ENCODE measurements at places on chromosomes 1 and 21. TPM values are rescaled to one million over a fixed set of nuclear protein-coding genes. Genes with fewer than 3 reads are reported as not detected.

DNA sequence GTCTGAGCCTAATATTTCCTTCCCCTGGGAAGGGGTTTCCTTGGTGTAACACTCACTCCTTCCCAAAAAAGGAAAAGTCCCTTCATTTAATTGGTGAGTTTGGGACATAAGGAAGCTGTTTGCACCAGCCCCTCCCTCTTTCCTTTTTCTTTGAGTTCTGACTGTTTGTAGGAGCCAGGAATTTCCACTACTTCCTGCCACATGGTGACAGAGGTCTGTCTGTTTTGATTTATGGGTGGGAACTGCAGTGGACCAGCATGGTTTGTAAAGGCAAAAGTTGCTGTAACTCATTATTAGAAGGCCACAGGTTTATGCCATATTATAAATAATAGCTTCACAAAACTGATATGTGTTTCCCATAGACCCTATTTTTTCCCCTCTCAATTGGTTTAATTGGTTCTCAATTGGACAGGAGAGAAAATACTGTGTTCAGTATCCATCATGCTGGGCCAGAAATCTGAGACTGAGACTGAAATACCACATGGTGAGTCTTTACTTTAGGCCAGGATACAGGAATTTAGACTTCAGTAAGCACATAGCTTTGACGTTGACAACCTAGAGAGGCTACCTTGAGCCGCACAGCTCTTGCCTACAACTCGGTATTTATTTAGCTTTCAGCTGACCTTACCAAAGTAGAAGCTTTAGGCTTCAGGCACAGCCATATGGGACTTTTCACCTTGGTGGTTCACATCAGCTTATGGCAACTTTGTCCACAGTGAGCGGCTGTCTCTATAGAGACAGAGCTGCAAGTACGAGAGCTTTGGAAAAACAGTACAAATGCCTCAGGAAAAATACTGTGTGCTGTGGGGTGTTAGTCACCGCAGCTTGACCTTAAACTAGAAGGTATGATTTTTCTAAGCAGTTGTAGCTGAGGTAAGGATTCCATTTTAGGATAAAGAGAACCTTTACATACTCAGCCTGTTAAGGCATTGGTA, 40.0 kb upstream of the RGS7 start:
- H3K4me3 ChIP-seq = no peak overlapping the region
- H3K4me1 ChIP-seq = no peaks in the 10 kb centered on the region
- H3K27ac ChIP-seq = no peak overlapping the region
- H3K27me3 ChIP-seq = no peaks in the 10 kb centered on the region
- H3K36me3 ChIP-seq = no peaks in the 10 kb centered on the region
- no peak for DNase-seq

The NCDN gene
- 9.3 TPM for total RNA-seq

DNA sequence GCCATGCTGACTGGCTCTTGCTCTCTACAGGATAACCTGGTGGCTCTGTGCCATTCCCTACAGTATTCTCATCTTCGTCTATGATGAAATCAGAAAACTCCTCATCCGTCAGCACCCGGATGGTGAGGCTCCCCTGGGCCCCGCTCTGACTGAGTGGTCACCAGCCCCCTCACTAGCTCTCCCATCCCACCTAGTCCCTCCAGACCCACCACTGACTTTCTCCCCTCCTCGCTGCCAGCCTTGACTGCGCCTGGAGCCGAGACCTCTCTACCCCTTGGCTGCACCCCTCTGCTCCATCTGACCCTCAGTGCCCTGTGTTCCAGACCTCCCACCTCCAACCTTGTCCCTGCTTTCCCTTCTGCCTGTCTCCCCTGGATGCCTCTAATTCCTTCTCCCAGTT, 4.1 kb upstream of the CASQ1 start:
- H3K27me3 ChIP-seq = peaks cover 18% of the 10 kb centered on the region
- H3K36me3 ChIP-seq = no peaks in the 10 kb centered on the region
- DNase-seq = no peak
- H3K27ac ChIP-seq = no peak overlapping the region

The TBX19 gene
- total RNA-seq = 0.31 TPM

The MASP2 gene
- total RNA-seq = 3.7 TPM

DNA sequence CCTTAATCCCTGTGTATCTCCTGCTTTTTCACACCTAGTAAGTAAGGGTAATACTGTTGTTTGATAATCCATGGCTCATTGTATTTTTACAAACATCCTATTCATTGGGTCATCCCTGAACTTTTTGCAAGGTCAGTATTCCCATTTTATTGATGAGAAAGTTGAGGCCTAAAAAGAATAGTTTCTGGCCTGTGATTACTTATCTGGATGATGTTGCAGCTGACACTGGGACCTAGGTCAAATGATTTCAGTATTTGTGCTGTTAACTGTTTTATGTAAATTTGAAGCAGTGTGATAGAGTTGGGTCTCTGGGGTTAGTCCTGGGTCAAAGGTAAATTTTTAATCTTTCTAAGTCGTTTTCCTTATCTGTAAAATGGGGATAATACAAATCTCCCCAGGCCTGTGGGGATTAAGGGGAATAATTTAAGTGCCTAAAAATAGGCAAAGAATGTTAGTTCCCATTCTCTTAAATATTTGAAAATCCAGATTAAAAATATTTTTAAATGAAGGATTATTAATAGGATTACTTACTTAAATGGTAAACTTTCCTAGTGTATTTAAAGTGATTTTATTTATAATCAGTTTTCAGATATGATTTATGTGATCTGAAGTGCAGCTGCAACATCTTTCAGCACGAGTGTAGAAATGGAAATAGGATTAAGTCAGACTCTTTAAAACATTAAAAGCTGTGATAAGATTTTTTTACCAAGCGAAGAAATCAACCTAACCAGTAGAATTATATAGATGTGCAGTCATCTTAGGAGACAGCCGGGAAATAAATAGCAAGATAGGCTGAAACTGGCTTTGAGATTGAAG, 4.3 kb downstream of the PPP2R5A start:
- H3K27me3 ChIP-seq = no peaks in the 10 kb centered on the region
- H3K4me3 ChIP-seq = peak overlapping the region; percentile 6
- no peak for DNase-seq
- no peaks in the 10 kb centered on the region for H3K36me3 ChIP-seq
- peaks cover 62% of the 10 kb centered on the region for H3K4me1 ChIP-seq

DNA sequence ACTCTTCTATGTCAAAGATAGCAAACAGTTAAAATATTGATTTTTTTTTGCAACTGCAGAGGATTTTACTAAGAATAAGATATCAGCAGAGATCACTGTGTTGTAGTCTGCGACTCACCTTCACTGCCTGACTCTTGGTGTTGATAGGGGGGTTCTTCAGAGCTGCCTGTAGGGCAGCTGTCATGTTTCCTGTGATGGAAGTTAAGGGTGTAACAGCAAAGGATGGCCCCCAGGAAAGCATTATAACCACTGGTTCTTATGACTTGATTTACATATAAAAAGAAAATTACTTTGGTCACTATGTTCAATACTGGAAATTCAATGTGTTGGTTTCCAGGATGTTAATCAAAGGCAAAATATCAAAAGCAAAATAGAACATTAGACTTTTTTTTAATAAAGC, 2.6 kb downstream of the ARPC5 start:
- H3K4me3 ChIP-seq = peak overlapping the region; percentile 36
- no peaks in the 10 kb centered on the region for H3K27me3 ChIP-seq
- H3K36me3 ChIP-seq = peaks cover 22% of the 10 kb centered on the region
- DNase-seq = no peak
- H3K27ac ChIP-seq = peak overlapping the region; percentile 84

DNA sequence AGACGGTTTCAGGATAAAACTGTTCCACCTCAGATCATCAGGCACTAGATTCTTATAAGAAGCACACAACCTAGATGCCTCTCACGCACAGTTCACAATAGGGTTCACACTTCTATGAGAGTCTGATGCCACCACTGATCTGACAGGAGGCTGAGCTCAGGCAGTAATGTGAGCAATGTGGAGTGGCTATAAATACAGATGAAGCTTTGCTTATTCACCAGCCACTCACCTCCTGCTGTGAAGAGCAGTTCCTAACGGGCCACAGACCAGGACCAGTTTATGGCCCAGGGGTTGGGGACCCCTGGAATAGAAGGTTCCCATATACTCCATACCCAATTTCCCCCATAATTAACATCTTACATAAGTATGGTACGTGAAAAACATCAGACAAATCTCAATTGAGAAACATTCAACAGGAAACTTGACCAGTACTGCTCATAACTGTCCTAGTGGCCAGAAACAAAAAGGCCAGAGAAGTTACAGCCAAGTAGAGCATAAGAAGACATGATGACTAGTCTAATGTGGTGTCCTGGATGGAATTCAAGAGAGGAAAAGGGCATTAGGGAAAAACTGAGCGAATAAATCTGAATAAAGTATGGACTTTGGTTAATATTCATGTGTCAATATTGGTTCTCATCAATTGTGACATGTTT, 24.7 kb upstream of the IGSF5 start:
- H3K27me3 ChIP-seq = no peaks in the 10 kb centered on the region
- H3K27ac ChIP-seq = no peak overlapping the region
- DNase-seq = no peak
- no peak overlapping the region for H3K4me3 ChIP-seq

The RAB42 gene
- 10.4 TPM for total RNA-seq

DNA sequence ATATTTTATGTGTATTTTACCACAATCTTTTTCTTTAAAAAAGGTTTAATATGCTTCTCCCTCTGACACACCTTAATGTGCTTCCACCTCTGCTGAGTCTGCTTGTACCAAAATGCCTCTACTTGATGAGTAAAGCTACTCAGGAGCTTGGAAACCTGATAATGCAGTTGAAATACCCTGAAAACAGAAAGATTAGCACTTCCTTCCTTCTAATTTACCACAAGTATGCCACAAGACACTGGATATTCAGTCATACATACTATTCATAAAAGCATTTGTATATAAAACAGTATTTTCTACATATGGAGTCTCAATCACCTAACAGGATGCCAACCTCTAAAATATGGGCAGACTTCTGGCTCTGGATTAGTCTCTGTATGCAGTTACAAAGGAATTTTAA, 55.0 kb downstream of the SLC35D1 start:
- H3K4me3 ChIP-seq = no peak overlapping the region
- H3K27me3 ChIP-seq = no peaks in the 10 kb centered on the region
- peaks cover 9% of the 10 kb centered on the region for H3K4me1 ChIP-seq
- H3K27ac ChIP-seq = no peak overlapping the region

DNA sequence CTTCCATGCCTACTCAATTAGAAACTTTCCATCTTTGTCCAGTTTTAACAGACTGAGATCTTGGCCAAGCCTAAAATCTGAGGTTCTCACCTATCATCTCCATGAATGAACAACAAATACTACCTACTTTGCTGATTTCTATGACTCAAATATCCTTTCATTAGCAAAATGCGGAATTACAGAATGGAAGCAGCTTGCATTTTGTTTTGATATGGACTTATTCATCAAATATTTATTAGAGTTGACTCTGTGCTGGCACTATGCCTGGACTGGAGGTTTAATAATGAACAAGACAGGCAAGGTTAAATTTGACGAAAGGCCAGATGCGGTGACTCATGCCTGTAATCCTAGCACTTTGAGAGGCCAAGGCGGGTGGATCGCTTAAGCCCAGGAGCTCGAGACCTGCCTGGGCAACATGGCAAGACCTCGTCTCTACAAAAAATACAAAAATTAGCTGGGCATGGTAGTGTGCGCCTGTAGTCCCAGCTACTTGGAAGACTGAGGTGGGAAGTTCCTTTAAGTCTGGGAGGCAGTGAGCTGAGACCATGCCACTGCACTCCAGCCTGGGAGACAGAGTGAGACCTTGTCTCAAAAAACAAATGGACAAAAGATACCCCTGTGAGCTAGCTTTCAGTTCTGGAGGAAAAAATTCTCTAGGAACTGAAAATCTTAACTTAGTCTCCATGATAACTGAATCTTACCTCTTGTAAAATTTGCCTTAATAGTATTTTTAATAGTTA, 29.4 kb upstream of the SOD1 start:
- peak; percentile 3 for DNase-seq
- no peak overlapping the region for H3K27ac ChIP-seq
- no peaks in the 10 kb centered on the region for H3K27me3 ChIP-seq
- no peaks in the 10 kb centered on the region for H3K36me3 ChIP-seq
- peaks cover 2% of the 10 kb centered on the region for H3K4me1 ChIP-seq

GRCh38 chr1:115218034-115218405, 120.0 kb downstream of the NGF start:
- H3K36me3 ChIP-seq = no peaks in the 10 kb centered on the region
- no peak overlapping the region for H3K27ac ChIP-seq
- H3K27me3 ChIP-seq = no peaks in the 10 kb centered on the region
- no peak overlapping the region for H3K4me3 ChIP-seq
- no peak for DNase-seq
- no peaks in the 10 kb centered on the region for H3K4me1 ChIP-seq

DNA sequence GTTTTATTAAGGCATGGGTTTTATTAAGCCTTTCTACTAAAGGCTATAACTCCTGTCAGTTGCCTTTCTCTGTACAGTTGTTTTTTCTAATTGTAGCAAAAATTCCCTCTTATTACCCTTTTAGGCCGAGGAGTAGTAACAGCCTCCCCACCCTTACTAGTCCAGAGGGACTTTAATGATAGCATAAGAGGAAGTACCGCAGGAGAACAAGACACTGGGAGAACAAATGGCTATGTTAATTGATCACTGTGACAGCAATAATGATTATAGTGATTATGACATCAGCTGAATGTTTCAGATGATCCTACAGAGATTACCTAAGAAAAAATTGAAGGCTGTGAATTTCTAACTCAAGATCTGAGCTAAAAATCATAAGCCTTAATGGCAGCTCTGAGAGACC, 383.0 kb upstream of the PTBP2 start:
- no peaks in the 10 kb centered on the region for H3K4me1 ChIP-seq
- H3K27me3 ChIP-seq = no peaks in the 10 kb centered on the region
- no peak overlapping the region for H3K27ac ChIP-seq
- H3K4me3 ChIP-seq = no peak overlapping the region

DNA sequence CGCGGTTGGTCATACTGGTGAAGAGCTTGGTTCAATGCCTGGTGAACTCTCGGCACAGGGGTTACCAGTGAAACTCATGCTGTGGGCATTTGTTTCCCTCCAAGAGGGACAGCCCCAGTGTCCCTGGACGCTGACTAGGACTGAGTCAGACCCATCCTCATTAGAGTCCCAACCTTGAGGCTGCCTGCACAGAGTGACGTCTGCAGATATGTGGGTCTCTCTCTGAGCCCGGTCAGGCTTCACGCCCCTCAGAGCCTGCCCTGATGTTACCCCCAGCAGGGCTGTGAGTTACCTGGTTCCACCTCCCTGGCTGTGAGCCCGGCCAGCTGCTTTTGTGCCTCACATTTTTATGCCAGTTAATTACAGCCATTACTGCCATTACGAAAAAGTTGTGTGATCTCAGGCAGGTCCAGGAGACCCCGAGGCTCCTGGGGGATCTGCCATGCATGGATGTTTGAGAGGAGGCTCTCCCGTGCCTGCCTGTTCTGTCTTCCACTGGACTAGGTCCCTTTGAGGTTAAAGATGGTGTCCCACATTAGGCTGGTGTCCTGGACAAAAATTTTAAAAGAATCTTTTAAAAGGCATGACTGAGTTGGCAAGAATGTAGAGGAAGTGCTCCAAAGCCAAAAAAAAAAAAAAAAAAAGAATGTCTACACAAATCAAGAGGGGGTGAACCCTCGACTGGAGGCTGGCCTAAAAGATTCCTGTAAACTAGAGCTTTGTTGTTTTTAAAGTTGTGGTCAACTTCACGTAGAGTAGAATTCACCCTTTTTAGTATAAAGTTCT, 36.6 kb upstream of the PADI1 start:
- no peak overlapping the region for H3K4me3 ChIP-seq
- H3K36me3 ChIP-seq = no peaks in the 10 kb centered on the region
- no peak overlapping the region for H3K27ac ChIP-seq
- H3K4me1 ChIP-seq = no peaks in the 10 kb centered on the region
